ENCODE measurements at places on chromosomes 2 and 18.

- peak; percentile 29 for DNase-seq
Measured at GRCh38 chr2:221572821-221573429, 821 bp upstream of the EPHA4 start.

- DNase-seq, result no peak
Measured at GRCh38 chr2:73043929-73044832, 27.3 kb downstream of the SFXN5 start.

- no peak for DNase-seq
Measured at GRCh38 chr18:75282746-75283145, 72.1 kb downstream of the TSHZ1 start.

GRCh38 chr18:74063023-74063422 lies 84.6 kb downstream of the FBXO15 start:
- DNase-seq, result no peak

DNA sequence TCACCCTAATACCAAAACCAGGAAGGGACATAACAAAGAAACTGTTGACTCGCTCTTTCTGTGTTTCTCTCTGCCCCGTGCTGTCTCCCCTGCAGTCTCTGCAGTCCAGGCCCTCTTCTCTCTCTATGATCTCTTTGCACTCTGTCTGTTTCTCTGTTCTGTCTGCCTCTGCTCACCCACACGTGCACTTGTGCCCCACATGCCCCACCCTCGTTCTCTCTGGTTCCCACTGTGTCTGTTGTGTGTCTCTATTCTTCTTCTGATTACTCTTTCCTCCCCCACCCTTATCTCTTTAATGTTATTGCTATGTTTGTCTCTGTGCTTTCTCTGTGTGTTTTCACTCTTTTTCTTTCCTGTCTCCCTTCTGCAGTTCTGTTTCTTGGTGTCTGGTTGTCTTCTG lies 54.0 kb downstream of the NAT8 start:
- DNase-seq, result no peak

- no peak for DNase-seq
Measured at GRCh38 chr2:9774266-9774665, 69.0 kb upstream of the TAF1B start.

DNA sequence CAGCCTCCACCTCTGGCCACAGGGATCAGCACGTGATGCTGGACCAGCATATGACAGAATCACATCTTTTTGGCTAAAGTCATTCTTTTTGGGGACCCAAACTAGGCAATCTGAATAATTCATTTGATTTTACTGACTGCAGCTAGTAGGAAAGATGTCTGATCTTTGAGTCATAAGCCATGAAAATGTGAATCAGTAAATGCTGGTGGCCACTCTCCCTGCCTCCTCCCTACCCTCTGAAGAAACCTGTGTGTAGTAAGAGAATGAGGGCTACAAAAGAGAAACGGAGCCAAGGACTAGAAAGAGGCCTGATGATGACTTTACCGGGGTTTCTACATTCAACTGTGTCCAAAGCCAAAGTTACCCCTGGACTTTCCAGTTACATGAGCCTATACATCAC lies 10.1 kb upstream of the LRPPRC start:
- no peak for DNase-seq

DNA sequence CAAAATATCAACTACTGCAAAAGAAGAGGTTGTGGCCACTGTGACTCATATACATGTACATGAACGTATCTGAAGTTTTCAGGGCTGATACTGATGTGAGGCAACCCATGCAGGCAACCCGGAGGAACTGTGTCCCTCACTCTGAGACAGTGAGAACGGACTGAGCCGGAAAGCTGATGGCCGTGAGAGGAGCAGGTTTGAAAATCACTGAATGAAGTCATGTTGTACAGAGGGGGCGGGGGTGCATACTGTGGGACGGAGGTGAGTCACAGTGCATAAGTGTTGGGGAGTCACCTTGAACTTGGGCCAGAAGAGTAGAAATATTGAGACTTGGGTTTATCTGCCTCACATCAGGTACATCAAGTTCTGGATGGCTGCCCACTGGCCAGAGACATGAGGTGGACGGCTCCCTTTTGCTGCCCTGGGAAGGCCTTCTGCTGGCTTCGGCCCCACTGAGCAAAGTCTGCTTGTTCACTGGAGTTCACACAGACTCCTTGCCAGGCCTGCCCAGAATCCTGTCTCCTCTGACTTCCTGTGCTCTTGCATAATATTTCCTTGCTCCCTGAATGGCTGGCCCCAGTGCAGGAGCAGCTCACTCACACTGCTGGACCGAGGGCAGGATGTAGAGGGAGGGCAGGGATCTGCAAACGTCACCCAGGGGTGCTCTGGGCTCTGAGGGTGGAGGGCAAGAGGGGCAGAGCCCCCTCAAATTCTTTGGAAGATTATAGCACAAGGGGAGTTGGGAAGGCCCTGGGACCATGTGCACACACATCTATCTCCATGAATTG lies 18.1 kb downstream of the EPAS1 start:
- no peak for DNase-seq

- no peak for DNase-seq
Measured at GRCh38 chr2:123165616-123166015, 859.5 kb upstream of the CNTNAP5 start.

GRCh38 chr18:8706791-8707555 lies 1.6 kb downstream of the MTCL1 start:
- DNase-seq, result no peak

GRCh38 chr2:74925361-74925786 lies 33.1 kb upstream of the POLE4 start:
- no peak for DNase-seq

- DNase-seq, result no peak
Measured at GRCh38 chr2:46311651-46312223, 14.5 kb downstream of the EPAS1 start.

- DNase-seq, result no peak
Measured at GRCh38 chr2:142975239-142975638, 97.8 kb downstream of the KYNU start.

DNA sequence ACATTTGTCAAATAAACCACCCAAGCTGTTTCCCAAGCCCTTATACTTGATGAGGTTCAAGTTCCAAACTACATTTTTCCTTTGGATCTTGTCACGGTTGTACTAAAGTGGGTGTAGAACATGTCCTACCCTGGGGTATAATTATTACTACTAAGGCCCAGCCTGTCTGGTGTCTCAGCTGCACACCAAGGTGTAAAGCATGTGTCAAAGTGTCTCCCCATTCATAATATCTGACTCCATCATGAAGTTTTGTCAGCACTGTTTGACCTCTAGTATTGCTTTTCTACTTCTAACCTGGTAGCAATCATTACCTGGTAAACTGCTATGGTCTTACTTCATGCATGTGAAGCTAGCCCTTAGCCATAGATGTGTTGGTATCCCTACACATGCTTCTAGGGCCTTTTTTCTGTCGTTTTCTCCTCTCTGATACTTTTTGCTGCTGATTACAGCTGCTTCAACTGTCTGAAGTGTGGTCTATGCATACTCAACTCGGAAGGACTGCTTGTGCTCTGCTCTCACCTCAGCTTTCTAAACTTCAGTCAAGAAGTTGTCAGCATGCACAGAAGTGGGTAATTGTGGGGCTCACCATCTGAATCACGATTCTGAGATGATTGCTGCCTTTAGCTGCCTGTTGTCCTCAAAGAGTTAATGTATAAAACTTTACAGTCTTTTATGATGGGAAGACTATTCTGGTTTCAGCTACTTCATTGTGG lies 445.7 kb upstream of the TRIB2 start:
- no peak for DNase-seq

- no peak for DNase-seq
Measured at GRCh38 chr18:44805643-44806042, 125.0 kb downstream of the SETBP1 start.

DNA sequence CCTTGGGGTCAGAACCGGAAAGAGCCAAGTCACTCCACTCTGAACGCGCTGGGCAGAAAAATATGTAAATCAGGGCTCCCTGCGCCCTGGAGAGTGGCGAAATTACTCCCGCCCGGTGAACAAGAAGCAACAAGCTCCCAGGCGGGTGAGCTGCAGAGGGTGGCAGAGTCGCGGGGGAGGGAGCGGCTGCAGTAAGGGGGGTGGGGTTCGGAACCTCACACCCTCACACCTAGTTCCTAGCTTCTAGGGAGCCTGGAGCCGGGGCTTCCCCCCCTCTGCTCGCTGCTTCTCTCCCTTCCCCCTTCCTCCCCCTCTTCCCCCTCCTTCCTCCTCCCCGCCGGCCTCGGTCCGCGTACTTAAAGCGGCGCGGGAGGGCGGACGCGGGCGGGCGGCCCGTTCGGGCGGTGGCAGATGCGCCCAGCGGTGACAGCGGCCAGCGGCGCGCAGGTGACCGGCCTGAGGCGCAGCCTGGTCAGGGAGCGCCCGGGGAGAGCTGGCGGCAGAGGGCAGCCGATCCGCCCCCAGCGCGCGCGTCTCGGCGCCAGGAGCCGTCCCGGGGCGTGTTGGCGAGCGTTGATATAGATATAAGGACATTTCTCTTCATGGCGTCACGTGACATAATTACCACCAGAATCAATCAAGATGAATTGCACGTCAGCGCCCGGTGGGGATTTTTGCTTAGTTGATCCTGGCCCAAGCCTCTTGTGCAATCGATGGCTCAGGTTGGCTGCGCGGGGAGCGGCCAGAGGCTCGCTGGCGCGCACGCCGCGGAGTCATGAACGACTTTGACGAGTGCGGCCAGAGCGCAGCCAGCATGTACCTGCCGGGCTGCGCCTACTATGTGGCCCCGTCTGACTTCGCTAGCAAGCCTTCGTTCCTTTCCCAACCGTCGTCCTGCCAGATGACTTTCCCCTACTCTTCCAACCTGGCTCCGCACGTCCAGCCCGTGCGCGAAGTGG lies at the start of gene HOXD11:
TSS of gene HOXD11 (plus strand) at position 700 of the 959 bp plus-strand sequence. CDS start at position 776, 76 bp downstream.
- no peak for DNase-seq

DNA sequence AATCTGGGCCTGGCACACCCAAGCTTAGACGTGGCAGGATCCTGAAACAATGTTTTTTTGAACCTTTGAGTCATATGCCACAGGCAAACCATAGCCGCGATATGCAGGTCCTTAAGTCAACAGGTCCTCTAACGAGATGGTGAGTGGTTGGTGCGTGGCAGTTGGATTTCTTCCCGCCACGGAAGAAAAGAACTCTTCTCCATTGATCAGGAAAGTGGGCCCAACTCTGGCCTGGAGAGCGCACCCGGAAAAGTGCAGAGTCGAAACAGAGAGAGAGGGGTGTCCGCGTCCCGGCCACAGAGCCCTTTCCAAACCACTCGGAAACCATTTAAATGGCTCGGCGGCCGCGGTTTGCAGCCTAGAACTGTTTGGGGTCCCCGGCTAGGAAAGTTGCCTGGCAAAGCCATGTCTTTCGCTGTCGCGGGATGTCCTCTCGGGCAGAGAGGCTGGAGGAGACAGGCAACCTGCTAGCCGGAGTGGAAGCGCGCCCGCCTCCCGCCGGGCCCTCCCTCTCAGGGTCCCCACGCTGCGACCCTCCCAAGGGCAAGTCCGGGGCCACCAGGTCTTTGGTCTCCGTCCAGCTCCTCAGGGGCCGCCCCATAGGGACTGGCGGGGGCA lies 777 bp downstream of the GALNT3 start:
- DNase-seq, result no peak

- DNase-seq, result no peak
Measured at GRCh38 chr18:48889115-48889941, 61.4 kb downstream of the SMAD7 start.

- DNase-seq, result no peak
Measured at GRCh38 chr2:23502096-23502495, 117.1 kb downstream of the KLHL29 start.

GRCh38 chr2:147342329-147342728 lies 502.5 kb upstream of the ACVR2A start:
- no peak for DNase-seq

DNA sequence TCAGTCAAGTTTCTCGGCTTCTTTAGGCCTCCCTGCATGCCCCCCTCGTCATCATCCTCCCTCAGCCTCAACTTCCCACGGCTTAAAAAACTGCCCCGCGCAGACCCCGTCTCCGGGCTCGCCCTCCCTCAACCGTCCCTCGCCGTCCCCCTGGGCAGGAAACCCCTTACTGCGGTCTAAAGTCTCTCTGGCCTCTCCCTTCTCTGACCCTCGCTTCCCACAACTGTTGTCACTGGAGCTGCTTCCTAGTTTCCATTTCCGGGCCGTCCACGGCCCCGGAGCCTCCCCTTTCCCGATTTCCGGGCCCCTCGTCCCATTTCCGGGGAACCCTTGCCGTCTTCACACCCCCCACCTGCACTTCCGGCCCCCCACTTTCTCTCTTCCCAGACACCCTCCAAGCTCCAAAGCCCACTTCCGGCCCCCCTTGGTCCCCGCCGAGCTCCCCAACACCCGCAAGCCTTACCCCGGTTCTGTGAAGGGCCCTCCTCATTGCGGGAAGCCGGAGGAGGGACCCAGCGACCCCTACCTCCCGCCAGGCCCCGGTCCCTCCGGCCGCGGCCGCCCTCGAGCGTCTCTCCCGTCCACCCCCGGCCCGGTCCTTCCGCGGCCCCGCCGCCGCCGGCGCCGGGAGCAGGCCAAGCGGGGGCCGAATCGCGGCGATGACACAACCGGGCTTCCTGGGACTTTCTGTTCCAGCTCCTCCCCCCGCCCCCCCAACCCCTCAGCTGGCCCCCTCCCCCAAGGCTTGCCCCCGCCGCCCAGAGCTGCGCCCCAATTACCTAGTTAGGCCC lies 513 bp downstream of the TRIP12 start:
- peak; percentile 73 for DNase-seq

GRCh38 chr18:1665079-1665478 lies 760.4 kb downstream of the ADCYAP1 start:
- DNase-seq, result no peak

GRCh38 chr2:236565879-236566402 lies 3.7 kb upstream of the ACKR3 start:
- no peak for DNase-seq

GRCh38 chr18:11494107-11494506 lies 115.3 kb upstream of the SLC35G4 start:
- no peak for DNase-seq

DNA sequence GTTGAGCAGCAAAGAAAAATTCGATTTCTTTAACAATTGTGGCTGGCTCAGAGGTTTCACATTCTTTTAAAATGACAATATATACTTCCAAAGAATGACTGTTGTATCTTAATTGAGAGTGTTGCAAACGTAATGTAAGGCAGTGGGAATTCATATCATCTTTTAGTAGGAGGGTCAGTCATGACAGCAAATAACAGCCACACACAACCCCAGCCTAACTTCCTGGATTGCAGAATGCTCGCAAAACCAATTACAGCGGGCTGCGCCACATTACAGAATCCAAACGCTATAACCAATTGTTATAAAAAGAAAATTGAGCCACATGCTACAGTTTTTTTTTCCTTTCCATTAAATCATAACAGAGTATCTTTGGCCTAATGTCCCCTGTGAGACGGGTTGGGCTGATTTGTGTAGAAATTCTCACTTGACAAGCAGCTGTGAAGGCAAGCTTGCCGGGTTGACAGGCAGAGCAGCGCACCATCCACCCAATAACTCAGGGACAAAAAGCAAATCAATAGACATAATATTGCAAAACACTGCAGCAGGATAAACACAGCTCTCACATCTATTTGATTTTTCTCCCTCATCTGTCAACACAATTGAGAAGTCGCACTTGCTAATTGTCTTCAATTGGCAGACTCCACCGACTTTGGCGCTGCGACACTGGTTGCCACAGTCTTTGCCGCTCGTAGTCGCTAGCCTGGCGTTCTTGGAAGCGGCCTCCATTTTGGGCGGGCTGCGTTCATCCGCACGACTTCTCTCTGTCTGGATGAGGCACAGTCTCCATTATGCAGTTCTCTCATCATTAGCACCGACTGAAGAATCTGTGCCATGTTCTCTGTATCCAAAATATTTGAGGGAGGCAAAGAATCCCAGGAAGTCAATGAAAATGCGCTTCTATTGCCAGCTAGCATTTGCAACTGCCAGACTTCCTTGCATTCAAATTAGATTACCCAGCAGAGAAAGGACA lies 95.0 kb upstream of the CCDC68 start:
- no peak for DNase-seq

Measured in activated gamma-delta T cell treated with Interleukin-2 at 50 U/mL for 16 hours (primary cell).